ENCODE measurements at places on chromosomes 4 and X.
A peak's percentile ranks its signal among the peaks of the same experiment; 100 is the strongest.

GRCh38 chrX:71640002-71640401, 21.7 kb upstream of the CXCR3 start:
- DNase-seq: no peak

DNA sequence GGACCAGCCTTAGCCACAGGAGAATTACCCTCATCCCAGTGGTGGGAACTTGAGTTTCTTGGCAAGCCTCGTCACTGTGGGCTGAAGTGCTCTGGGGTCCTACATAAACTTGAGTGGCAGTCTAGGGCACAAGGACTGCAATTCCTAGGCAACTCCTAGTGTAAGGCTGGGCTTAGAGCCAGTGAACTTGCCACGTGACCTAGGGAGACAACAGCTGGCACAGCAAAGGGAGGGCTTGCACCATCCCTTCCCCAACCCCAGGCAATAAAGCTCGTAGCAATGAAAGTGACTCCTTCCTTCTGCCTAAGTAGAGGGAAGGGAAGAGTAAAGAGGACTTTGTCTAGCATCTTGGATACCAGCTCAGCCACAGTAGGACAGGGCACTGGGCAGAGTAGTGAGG, 81.8 kb downstream of the TEX11 start:
- DNase-seq: no peak

DNA sequence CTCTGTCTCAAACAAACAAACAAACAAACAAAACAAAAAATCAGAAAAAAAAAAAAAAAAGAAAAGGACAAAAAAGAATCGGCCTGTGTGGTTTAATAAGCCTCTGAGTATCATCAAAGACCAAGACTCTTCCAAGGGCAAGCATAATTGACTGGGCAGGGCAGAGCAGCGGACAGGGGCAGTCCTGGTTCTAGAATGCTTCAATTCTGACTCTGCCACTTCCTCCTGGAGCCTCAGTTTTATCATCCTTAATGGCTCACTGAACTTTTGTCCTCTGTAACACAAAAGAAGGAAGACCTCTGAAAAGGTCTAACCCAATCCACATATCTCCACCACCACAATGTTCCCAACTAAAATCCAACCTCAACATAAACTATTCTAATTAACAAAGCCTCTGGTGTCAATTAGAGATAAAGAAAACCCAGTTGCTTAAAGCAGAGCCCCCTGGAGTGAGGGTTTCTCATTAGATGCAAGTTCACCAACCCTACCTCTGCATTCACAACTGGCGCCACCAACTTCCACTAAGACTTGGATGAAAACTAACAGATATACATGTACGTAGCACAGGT, 51.7 kb downstream of the TBC1D9 start:
- DNase-seq: no peak

GRCh38 chr4:55169352-55169961, 44.1 kb upstream of the KDR start:
- no peak for DNase-seq

DNA sequence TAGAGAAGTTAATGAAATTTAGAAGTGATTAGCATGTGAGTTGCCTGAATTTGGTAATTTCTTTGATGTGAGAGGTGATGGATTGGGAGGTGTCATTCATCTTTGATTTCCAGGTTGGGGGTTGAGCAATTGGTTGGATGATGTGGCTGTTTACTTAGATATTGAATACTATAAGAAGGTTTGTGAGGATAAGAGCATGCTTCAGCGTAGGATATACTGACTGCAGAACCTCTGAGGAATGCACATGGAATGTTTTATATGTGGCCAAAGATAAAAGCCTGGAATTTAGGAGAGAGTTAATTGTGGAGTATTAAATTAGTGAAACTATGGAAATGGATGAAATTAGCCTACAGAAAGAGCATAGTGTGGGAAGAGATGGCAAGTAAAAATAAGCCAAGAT, 165.4 kb upstream of the MAD2L1 start:
- no peak for DNase-seq

GRCh38 chr4:123631786-123632692, 235.4 kb downstream of the SPRY1 start:
- DNase-seq: no peak

- DNase-seq: no peak
These were observed 50.2 kb downstream of the LEF1 start for GRCh38 chr4:108118505-108118904.

GRCh38 chrX:47232803-47233332, at the start of gene USP11:
TSS of gene USP11 (plus strand) at chrX:47233009. CDS start at chrX:47233044, 35 bp downstream.
- DNase-seq: peak; percentile 33

DNA sequence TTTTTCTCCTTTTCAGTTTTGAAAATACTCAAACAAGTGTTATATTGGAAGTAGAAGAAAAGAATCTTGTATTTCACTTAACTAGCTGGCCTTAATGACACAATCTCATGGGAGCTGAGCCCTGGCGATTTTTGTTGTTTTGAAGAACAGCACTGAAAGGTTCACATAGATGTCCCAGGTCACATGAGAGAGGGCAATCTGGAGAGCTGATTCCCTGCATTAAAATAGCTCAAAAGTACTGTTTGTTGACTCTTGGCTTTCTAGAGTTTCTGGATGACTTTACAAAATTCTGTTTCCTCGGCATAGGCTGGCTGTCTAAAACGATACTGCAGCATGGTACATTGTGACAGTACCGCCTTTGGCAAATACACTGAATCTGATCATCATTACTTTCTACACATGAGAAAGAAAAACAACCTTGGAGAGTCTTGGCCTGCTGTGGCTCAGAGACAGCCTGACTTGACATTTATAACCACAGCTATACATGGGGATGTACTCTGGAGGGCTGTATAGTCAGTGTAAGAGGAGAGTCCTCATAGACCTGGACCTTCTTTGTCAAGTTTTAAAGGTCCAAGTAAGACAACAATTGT, 119.8 kb upstream of the PDLIM3 start:
- no peak for DNase-seq

Measured in stimulated activated CD8-positive, alpha-beta memory T cell treated with anti-CD3 and anti-CD28 coated beads, Interleukin-7, amount 100 ng/mL, for 1 hour (primary cell).